GM13977 (cell line): ENCODE measurements at places on chromosomes 1 and 21.
A peak's percentile ranks its signal among the peaks of the same experiment; 100 is the strongest.

GRCh38 chr1:71787699-71788098, 494.6 kb downstream of the NEGR1 start:
- DNase-seq: no peak

GRCh38 chr1:212754680-212755079, 36.9 kb downstream of the NSL1 start:
- DNase-seq: no peak

- DNase-seq: no peak
Observed at GRCh38 chr1:68213843-68214242, 18.5 kb downstream of the WLS start.

- DNase-seq: no peak
Observed at GRCh38 chr1:151585622-151586021, 26.2 kb upstream of the SNX27 start.

GRCh38 chr1:212760126-212760823, 31.3 kb downstream of the NSL1 start:
- DNase-seq: peak; percentile 39

DNA sequence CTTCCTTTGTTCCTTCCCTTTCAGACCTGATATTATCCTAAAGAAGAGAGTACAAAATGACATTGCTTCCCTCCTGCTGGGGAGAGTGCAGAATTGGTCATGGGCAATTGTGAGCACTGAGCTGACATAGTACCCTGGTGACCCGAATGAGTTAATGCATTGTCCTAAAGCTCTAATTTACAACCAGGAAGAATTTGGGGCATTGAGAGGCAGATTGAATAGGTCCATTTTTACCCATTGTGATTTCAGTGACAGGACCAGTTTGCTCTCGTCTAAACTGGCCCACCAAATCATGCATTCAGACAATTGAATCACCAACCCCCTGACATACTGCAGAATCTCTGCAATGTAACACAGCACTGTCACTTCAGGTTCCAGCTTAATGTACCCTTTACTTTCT, 497.4 kb downstream of the DPYD start:
- DNase-seq: no peak

DNA sequence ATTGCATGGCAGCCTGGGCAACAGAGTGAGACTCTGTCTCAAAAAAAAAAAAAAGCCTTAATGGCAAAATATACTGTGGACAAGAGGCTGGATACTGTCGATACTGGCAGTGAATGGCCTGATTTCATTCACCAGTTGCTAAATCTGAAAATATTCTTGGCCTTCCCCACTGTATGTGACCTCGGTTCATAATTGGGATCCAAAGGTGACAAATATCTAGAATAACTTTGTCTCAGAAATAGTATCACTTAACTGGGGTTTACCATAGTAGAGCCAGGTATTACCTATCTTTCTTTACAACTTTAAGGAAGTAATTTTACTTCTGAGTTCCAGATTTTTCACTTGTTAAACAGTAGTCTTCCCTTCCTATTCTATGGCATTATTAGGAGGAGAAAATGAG, 8.4 kb downstream of the MTF2 start:
- DNase-seq: no peak

DNA sequence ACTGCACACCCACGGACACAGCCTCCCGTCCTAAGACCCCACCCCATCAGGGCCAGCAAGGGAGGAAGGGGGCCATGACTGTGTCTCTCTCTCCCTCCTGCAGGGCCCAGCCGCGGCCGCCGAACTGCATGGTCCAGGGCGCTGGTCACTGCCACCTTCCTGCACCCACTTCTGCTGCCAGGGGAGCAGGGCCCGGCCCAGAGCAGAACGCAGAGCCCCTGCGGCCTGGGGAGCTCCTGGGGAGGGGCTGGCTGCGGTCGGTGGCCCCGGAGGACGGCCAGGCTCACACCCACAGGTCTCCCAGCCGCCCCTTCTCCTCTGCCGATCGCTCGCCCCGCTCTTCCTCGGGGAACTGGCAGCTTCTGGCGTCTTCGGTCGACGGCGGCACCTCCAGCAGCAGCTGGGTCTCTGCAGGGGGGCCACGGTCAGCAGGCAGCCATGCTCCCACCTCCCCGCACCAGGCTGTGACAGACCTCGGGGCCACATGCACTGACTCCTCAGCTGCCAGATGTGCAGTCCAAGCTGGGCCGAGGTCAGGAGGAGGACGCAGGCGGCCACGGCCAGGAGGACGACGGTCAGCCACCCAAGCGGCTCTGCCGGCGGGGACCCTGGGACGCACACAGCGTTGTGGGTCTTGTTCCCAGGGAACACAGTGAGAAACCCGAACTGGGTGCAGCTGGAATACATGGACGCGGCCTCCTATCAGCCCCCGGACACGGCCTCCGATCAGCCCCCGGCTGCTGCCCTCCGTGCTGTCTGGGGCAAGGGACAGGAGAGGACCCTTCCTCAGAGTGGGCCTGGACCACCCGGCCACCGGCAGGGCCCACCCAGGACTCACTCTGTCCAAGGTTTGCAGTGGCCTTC, 2.6 kb downstream of the TNFRSF18 start:
- no peak for DNase-seq

- DNase-seq: no peak
Observed at GRCh38 chr1:177969825-177970371, at the start of gene SEC16B. TSS of gene SEC16B (minus strand) at chr1:177970058. CDS start at chr1:177967981, 2,077 bp downstream.

GRCh38 chr21:44792702-44793591, 8.7 kb downstream of the UBE2G2 start:
- peak; percentile 80 for DNase-seq

DNA sequence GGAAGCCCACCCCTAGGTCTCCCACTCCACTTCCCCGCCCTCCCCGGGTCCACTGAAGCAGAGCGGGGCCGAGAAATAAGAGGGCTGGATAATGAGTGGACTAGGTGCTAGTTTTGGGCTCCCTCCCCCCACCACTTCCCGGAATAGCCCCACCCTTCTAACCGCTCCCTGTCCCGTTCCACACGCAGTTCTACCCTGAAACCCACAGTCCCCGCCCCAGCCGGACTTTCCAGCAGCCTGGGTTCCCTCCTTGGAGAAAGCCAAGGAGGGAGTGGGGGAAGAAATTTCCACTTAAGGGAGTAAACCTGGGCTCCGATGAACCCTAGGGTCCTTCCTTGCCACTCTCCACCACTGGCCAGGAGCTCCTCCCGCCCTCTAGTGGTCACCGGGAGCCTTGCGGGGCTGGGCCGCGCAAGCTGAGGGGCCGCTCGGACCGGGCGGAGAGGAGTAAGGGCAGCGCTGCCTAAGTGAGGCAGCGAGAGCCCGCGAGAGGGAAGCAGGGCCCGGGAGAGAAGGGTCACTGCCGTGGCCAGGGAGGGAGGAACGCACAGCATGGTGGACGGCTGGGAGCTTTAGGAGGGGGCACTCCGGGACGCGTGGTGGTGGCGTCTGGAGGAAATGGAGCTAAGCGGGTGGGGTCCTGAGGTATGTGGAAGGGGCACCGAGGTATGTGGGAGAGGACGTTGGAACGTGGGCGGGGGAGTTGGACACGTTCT, 14.3 kb downstream of the THBS3 start:
- DNase-seq: peak; percentile 92

GRCh38 chr1:32869923-32870614, 643 bp downstream of the FNDC5 start:
- no peak for DNase-seq

- no peak for DNase-seq
Observed at GRCh38 chr1:9253004-9253403, 18.4 kb downstream of the H6PD start.

DNA sequence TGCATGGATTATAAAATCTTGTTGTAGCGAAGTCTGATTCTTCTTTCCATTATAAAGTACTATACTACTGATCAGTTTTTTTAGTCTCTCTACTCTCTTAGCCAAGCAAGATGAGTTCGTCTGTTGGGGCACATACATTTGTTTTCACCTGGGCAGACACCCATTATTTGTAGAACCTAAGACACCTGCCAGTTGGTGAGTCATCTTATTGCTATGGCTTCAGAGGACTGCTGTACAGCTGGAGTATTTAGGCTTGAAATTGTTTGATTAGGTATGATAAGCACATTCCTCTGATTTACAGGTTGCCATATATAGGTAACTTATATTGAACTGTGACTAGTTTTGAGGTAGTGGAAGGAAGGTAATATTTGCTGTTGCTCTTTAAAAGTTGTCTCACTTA, 17.2 kb downstream of the RBM15 start:
- DNase-seq: no peak

GRCh38 chr1:228655796-228656394, 79.4 kb upstream of the RHOU start:
- DNase-seq: no peak

DNA sequence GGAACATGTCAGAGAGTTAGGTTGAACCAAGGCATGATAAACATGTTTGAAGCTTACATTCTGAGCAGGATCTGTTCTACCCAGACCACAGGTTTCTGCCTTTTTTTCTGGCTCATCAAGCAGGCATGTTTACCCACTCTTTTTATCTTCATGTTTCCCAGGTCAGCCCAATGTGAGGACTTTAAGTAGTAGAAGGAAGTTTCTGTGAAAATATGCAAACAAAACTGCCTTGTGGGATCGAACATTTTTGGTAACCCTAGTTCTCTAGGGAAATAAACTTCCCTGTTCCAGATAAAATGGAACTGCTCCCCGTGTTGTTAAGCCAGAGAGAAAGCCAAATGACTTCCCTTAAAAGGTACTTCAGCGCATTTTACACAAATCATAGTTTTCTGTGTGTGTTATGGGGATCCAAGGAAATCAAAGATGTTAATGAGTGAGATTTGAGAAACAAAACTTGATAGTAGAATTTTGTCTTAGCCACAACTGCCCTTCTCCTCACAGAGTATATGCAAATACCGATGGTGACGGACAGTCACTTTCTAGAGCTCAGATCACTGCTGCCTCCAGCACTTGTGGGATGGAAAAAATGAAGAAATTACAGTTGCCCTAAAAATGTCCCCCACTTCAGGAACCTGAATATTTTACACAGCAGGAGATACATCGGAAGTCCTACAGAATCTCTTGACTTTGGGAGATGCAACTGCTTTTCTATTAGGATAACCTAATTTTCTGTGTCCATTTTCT, 765 bp upstream of the HIPK1 start:
- DNase-seq: peak; percentile 46

GRCh38 chr21:14995226-14995625, 69.6 kb downstream of the NRIP1 start:
- no peak for DNase-seq

DNA sequence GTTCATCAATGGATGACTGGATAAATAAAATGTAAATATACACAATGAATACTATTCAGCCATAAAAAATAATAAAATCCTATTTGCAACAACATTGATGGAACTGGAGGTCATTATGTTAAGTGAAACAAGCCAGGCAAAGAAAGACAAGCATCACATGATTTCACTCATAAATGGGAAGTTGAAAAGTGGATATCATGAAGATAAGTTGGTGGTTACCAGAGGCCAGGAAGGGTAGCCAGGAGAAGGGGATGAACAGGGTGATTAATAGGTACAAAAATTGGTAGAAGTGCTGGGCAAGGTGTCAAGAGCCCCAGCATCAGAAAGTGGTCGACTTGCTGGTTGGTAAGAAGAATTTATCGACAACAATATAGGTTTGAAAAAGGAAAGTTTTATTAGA, 1.3 kb upstream of the PARK7 start:
- DNase-seq: no peak

DNA sequence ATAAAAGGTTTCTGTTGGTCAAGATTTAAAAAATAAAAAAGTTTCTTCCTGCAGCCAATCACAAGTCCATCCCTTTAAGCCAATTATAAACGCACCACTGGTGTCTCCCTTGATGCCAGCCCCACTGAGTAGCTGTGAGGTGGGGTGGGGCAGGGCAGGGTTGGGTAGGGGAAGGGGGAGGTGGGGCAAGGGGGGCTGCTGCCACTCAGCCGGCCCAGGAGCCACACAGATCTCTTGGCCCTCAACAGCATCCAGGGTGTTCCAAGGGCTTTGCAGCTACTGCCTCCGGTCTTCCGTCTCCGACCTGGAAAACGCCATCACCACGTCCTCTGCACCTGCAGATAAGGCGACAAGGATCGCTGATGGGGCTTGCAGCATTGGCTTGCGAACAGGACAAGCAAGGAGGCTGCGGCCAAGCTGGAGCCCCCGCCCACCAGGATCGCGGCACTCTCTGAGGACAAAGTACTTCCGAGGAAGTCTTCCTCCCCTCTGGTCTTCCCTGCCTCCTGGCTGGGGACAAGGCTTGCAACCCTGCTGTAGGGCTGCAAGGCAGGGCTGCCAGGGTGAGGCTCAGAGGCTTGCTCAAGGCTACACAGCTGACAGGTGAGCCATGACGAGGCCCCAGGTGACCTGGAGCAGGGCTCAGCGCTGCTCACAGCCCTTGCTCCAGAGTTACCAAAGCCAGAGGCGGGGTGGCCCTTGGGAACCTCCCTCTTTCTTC, 26.8 kb upstream of the CLSTN1 start:
- DNase-seq: no peak

GRCh38 chr1:57403201-57403600, 20.7 kb downstream of the DAB1 start:
- DNase-seq: no peak

GRCh38 chr1:79124756-79125155, 118.2 kb upstream of the ADGRL4 start:
- no peak for DNase-seq

- DNase-seq: no peak
Observed at GRCh38 chr1:154779551-154780189, 90.4 kb downstream of the KCNN3 start.

- no peak for DNase-seq
Observed at GRCh38 chr1:89897347-89898133, 76.7 kb downstream of the LRRC8D start.

DNA sequence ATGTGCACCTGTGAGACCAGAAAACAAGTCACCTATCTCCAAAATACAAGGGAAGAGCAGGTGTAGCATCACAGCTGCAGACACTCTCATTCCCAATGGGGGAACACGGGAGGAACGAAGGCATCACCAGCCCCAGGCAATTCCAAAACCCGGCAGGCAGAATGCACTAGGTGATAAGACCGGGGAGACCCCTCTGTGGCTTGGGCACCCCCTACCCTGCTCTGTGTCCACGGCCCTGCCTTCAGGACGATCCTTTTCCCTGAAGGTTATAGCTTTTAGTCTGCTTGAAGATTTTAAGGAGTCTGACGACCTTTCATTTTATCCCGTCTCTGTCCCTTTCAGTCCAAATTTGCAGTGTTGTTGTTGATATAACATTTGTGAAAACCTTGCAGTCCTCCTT, 19.2 kb downstream of the TRPM2 start:
- no peak for DNase-seq

DNA sequence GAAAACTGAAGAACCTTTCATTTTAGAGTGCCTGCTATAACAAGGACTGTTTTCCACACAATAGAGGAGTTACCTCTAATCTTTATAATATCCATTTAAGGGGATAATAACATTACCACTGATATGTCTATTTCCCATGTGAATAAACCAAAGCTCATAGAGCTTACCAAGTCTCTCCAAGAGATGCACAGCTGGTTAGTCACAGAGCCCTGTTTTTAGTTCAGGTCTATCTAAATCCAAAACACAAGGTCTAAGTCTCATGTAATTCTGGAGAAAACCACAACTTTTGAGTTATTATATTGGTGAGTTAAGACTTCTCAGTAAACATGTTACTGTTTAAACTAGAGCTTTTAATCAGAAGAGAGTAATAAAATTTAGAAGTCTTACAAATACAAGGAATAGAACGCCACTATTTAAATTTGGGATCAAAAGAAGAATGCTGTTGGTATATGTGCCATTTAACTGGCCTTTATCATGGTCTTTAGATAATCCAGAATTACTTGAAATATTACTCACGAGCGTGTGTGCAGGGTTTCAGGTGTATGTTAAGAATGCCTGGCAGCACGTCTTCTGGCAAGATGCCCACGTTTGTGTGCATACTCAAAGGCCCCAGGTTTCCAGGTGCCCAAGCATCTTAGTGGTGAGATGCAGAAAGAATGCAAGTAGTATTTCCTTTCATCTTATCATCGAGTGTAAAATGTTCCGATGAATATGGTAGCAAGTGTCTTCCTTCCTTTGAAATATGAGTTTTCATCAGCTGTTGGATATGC, 190.6 kb downstream of the FMN2 start:
- no peak for DNase-seq
